NK-92 treated with Interleukin-12 subunit alpha and Interleukin-12 subunit beta, amount 100 ng/mL, for 24 hours (cell line): ENCODE measurements at places on chromosomes 3 and 15.

- no peak for DNase-seq
Measured at GRCh38 chr15:36951731-36952247, 148.6 kb downstream of the MEIS2 start.

DNA sequence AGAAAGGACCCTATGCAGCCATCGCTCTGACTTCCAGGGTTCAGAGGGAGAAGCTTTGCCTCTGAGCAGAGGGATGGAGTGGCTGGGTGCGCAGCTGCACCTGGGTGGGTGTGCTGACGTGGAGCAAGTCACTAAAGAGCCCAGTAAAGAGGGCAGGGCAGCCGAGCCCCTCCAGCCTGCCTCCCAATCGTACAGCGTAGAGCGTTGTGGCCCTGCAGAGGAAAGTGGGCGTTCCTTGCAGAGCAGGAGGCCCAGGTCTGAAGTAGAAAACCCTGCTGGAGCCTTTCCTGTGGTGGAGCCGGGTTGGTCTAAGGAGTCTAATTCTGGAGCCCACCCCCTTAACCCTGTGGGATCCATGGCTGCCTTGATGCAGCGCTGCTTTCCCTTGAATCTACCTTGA, 61.0 kb downstream of the ABTB1 start:
- no peak for DNase-seq

DNA sequence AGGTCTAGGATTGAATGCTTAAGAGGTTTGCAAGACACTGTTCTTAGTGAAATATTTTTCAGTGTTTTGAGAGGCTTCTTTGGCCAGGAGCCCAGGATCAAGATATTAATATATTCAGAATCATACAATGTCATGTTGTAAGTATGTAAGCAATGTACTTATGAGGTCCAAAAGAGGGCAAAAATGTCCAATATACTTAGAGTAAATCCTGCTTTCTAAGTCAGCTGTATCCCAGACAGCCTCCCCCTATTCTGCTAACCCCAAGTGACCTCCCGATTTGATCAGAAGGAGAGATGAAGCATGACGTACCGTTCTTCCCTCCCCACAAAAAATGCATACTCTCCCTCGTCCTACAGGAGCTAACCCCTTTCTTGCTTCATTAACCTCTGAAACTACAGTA, 70.9 kb downstream of the CHAC1 start:
- no peak for DNase-seq

GRCh38 chr3:114436182-114436581, 142.4 kb downstream of the TIGIT start:
- DNase-seq = no peak

GRCh38 chr3:40718681-40719080, 193.9 kb downstream of the ZNF621 start:
- DNase-seq = no peak

GRCh38 chr3:165502707-165503106, 306.5 kb upstream of the SLITRK3 start:
- no peak for DNase-seq

GRCh38 chr3:170476291-170476690, 57.6 kb downstream of the CLDN11 start:
- DNase-seq = no peak

GRCh38 chr3:155387571-155387970, 94.1 kb upstream of the STRIT1 start:
- DNase-seq = no peak

DNA sequence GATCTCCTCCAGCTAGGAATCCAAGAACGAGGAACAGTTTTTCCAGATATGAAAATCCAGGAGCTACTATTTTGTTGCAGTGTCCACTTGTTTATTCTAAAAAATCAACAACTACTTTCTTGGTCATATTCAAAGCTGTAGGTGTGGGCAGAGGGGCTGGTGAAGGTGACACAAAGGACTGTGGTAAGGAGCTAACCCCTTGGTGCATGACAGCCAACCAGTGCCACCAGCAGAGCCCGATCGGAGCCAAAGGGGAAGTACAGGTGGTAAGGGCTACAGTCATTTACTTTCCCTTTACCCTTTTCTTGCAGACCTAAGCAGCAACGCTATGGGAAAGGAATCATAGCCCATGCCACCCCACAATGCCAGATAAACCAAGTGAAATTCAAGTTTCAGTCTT, 30.7 kb downstream of the PLA1A start:
- DNase-seq = no peak

DNA sequence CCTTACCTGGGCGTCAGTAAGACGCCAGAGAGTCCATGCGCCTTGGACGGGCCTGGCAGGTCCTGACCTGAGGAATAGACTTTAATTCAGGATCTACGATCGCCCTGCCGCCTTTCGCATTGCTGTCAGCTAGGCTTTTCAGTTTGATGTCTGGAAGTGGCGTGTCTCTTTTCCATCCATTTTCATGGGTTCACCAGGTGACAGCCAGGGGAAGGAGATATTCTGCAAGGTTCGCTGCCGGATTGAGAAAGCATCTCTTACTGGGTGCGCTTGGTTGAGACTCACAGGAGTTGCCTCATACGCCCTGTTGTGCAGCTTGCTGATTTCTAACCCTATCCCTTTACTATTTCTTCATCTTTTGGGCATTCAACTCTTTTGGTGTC, 7.4 kb downstream of the EPHA3 start:
- no peak for DNase-seq

- DNase-seq = no peak
Measured at GRCh38 chr3:61381745-61382392, 130.6 kb upstream of the FHIT start.

DNA sequence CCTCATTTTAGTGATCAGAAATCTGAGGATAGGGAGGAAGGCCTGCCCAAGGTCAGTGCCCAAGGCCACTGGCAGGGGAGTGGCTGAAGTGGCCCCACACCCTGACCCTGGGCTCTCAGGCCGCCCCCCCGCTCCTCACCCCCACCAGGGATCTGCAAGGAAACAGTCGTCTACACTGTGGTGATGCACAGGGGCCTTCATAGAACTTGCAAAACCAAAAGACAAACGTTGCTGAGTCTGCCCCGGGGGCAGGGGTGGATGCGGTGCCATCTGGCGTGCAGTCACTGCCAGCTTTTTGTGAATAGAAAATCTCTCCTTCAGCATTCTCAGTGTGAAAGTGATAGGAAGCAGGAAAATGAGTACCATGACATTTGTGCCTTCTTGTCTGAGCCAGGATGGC, 41.3 kb downstream of the WHAMM start:
- no peak for DNase-seq

GRCh38 chr15:80607287-80607980, 87.7 kb upstream of the ABHD17C start:
- DNase-seq = no peak

GRCh38 chr3:68135067-68135466, 480.7 kb upstream of the SUCLG2 start:
- DNase-seq = no peak

GRCh38 chr3:32405155-32405554, 13.5 kb downstream of the CMTM7 start:
- no peak for DNase-seq

DNA sequence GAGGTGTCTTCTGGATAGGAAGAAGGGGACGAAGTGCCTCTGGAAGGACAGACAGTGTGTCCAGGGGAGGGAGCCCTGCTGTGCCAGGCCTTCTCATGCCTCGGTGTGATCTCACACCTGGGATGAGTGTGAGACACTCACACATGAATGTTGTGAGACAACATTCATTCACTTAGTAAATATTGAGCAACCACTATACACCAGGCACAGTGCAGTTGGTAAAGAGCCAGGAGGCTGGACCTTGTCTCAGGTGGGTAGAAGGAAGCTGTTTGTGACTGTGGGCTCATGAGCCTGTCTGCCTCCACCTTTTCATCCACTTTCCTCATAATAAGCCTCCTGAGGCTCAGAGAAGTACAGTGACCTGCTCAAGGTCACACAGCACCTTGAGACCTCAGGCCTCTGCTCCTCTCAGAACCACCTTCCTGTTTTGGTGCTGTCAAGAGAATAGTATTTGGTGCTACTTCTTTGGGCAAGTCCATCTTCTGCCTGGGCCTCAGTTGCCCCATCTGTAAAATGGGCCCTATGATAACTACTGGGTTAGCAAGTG, 20.9 kb downstream of the SLC6A6 start:
- no peak for DNase-seq

DNA sequence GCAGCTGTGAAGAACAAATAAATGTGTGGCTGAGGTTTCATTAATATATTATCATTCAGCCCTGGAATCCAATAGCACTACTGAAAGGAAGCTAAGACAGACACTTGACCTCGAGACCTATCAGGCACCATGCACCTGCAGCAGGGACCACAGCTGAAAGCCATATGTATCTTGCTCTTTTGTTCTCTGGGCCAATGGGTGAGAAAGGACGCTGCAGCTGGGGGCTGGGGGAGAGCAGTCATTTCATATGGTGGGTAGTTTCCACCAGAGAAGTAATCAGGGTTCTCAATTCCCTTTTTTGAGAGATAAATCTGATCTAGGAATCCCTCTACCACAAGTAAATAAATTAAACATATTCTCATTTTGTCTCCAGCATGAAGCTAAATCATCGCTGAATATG, 225.6 kb upstream of the STRIT1 start:
- no peak for DNase-seq

GRCh38 chr3:127015282-127016042, 32.5 kb downstream of the PLXNA1 start:
- no peak for DNase-seq

DNA sequence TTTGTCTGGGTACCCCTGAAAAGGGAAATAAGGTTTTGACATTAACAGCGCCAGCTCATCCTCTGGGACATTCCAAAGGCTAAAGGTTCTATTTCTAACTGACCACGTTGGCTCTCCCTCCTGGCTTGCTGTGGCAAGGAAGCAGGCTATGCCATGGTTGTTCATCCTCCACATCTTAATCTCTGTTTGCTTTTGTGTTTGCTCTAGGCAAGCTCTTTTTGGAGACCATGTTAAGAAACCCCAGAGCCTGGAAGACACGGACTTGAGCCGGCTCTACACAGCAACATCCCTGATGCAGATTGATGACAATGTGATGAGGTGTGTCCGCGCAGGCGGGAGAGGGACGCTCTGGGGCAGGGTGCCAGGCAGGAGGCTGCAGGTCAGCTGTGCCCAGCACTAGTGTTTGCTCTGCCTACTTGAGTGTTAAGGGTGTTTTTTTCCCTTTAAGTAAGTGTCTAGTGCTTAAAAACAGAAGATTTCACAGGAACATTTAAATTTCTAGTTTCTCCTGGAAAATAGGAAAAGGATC, 33.3 kb downstream of the RLBP1 start:
- no peak for DNase-seq

DNA sequence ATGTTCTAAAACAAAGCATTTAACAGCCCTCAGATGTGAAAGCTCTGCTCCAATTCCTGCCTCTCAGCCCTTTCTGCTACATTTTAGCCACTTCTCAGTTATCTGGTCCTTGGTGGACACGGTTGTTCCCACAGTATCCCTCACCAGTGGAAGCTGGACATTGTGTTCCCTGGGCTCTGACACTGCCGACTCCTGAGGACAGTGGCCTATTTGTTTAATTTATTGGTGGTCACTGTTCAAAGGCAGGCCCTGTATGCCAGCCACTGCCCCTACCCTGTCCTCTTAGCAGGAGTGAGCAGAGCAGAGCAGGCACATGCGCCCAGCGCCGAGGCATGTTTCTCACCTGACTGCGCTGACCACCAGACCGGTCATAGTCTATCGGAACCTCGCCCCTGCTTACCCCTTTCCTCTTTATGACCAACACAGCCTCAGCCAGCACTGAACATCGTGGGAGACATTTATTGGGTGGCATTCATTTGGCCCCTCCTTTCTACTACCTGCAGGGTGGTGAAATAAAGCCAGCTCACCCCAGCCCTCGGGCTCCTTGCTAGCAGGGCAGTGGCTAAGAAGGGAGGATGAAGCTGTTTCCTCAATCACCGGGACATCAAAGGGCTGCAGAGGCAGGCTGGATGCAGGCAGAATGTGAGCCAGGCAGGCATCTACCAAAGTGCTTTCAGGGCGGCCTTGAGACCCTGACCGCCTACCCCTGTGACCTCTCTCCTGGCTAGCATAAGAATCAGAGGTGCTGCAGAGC, 54.3 kb upstream of the HACD2 start:
- no peak for DNase-seq

DNA sequence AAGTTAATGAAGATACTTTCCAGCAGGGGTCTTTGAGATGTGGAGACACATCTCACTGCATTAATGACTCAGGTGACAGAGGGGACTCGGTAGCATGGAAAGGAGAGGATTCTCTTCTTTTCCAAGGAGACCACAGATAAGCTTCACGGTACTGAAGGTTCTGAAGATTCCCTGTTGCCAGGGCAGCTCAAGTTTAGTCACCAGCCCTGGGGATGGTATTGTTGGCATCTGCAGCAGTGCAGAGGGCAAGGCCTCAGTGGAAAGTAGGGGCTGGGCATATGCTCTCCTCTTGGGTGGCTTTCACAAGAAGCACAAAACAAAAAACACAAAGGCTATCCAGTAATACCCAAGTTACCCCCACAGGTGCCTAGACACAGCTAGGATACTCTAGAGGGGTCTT, 38.0 kb upstream of the MRPL3 start:
- no peak for DNase-seq

DNA sequence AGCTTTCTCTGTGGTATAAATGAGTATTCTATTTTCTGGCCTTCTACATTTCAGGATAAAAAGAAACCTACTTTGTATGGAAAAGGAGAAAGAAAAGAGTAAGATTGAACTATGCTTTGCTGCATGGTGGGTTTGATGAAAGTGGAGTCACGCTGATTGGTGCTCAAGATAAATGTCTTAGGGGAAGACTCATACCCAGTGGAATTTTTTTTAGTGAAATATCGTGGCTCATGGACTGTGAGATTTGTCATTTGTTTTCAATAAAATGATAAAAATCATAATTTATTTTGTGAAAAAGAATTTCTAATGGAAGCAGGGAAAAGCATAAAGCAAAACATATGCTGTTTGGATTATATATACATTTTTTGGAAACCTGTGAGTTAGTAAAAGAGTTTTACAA, 292.5 kb downstream of the ZPLD1 start:
- DNase-seq = no peak

DNA sequence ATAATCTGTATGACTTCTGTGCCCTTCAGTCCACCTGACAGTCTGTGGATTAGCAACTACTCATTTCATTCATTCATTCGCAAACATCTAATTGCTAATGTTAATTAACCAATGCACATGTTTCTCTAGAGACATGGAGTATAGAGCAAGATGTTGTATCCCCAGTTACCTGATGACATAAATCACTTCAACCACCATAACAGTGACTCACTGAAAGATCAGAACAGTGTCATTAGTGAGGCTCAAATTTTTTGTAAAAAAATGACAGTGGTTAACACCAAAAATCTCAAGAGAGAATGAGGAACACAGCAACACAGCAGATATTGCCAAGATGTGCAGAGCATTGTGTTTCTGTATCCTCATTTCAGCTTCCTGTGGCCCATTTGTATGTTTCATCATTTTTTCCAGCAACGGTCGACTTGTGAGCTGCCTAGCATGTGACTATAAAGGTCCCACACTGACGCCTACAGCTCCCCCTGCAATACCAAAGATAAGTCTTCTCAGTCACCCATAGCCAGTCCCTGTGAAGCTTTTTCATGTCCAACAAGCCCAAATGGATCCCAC, 3.7 kb upstream of the PLD1 start:
- DNase-seq = peak; percentile 57

- DNase-seq = no peak
Measured at GRCh38 chr3:112582244-112582874, 20.5 kb downstream of the SLC35A5 start.
